ENCODE measurements at places on chromosomes 16 and 17.

DNA sequence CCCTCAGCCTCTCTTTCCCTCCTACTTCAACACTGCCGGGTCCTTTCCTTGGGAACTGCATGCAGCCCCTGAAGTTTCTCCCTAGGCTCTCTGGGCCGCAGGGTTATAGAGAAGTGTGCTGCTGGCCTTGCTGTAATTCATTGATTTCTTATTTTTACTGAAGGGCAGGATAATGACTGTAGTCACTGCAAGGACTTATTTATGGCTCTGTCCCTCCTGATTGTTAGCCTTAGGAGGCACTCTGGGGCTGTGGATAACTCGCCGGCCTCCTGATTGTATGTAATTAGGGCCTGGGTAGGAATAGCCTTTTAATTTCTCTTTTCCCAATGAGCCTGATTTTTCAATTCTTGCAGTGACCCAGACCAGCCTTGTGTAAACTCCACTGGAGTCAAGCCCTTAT lies 138.3 kb upstream of the CDH13 start:
- no peak for DNase-seq

DNA sequence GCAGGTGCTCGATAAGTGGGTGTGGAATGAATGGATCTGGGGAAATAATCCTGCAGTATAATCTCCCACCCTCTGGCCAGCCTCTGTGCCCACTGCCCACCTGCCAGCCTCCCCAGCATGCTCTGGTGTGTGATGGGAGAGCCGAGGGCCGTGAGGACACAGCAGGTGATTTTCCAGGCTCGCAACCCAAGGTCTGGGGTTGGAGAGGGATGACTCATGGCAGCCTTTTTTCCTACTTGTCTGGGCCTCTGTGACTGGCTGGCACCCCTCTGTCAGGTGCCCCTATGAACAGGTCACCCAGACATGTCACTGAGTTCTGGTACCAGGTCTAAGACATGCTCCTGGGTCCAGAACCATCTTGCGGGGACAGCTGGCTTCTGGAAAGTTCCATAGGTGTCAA lies 385.7 kb upstream of the TNRC6C start:
- no peak for DNase-seq

GRCh38 chr17:16943032-16943352 lies 28.9 kb downstream of the TNFRSF13B start:
- no peak for DNase-seq

DNA sequence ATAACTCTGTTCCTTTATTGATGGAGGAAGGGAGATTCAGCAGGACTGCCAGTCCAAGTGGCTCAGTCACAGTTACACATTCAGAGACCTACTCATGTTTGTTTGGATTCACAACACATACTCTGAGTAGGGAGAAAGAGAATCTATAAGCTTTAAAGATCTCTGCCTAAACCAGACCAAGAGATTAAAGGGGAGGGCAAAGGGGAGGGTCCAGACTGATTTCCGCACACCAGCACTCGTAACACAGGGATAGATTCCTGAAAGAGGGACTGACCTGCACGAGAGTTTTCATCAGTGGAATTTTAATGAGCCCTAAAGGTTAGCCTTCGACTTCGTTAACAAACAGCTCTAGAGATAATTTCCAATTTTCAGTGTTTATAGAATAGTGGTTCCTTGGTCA lies 71.7 kb upstream of the PMFBP1 start:
- DNase-seq = no peak

- peak; percentile 81 for DNase-seq
Observed at GRCh38 chr17:58631523-58632323, 60.1 kb downstream of the TEX14 start.

GRCh38 chr17:32915245-32915644 lies 12.7 kb upstream of the TMEM98 start:
- DNase-seq = no peak

DNA sequence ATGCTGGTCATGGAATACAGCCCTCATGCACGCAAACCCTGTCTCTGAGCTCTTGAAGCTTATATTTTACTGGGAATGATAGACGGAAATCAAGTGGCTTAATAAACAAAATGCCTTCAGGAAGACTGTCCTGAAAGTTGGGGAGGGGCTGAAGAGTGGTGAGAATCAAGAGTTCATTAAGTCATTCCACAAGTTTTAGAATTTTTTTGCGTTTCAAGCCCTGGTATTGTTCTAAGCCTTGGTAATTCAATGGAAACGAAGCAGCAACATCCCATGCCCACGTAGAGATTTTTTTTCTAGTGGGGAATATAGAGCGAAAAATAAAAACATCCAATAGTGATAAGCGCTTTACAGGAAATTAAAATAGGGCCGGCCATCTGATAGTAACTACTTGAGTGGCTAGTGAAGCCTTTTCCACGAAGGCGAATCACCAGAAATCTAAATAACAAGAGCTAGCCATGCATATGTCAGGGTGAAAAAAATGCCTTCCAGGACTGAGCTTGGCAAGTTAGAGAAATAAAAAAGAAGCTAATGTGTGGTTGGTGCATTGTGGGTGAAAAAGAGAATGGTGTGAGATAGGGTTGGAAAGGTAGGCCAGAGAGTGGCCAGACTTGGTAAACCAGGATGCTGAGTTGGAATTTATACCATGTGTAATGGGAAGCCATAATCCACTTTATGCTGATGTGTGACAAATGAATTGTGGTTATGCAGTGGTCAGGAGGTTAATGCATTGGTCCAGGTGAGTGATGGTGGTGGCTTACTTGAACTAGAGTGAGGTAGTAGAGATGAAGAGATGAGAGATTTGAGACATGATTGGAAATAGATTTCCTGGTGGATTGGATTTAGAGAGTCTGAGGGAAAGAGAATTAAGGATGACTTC lies 772 bp downstream of the PFAS start:
- DNase-seq = no peak
